ENCODE measurements at places on chromosomes 16 and 17. TPM values are rescaled to one million over a fixed set of nuclear protein-coding genes. Genes with fewer than 3 reads are reported as not detected.

Gene CCL11
- total RNA-seq, result 1.7 TPM

GRCh38 chr17:48483471-48484131, 47.2 kb downstream of the HOXB1 start:
- peak; percentile 29 for DNase-seq

DNA sequence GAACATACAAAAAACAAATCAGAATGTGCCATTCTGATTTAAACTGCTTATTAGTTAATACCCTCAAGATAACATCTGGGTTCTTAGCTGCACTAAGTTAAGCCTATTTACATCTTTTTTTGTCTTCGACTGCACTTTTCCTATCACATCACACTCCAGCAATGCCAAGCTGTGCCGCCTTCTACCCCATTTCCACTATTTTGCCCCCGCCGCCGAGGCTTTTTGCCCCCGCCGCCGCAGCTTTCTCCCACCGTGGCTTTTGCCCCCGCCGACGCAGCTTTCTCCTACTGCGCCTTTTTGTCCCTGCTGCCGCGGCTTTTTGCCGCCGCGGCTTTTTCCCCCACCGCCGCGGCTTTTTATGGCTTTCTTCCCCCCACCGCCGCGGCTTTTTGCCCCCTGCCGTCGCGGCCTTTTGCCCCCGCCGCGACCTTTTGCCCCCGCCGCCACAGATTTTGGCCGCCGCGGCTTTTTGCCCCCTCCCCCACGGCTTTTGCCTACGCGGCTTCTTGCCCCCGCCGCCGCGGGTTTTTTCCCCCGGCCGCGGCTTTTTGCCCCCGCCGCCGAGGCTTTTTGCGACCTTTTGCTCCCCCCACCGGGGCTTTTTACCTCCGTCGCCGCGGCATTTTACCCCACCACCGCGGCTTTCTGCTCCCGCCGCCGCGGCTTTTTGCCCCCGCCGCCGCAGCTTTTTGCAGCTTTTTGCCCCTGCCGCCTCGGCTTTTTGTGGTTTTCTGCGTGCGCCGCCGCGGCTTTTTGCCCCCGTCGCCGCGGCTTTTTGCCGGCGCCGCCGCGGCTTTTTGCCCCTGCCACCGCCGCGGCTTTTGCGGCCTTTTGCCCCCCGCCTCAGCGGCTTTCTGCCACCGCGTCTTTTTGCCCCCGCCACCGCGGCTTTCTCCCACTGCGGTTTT, 331.4 kb upstream of the WSB1 start:
- no peak for DNase-seq

GRCh38 chr17:48016112-48016511, 21.5 kb downstream of the COPZ2 start:
- DNase-seq, result no peak

DNA sequence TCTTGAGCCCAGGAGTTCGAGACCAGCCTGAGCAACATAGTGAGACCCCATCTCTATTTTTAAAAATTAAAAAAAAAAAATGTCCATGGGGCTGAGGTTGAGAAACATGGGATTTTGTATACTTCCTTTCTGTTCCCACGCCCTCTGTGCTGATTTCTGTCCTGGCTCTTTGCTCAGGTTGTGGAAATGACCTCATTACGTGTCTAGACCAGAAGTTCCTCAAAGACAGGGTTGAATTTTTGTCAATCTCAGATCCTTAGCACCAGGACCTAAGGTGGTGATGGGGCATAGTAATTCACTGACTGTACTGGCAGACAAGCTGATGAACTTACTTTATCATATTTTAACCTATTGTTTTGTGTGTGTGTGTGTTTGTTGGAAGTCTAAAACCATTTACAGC, 11.2 kb upstream of the HNF1B start:
- no peak for DNase-seq

GRCh38 chr16:9134306-9134705, 42.9 kb downstream of the HAPSTR1 start:
- no peak for DNase-seq

- DNase-seq, result no peak
These were observed 51.0 kb downstream of the VAC14 start for GRCh38 chr16:70749681-70750601.

GRCh38 chr16:31880322-31880979, 6.8 kb downstream of the ZNF267 start:
- DNase-seq, result no peak

DNA sequence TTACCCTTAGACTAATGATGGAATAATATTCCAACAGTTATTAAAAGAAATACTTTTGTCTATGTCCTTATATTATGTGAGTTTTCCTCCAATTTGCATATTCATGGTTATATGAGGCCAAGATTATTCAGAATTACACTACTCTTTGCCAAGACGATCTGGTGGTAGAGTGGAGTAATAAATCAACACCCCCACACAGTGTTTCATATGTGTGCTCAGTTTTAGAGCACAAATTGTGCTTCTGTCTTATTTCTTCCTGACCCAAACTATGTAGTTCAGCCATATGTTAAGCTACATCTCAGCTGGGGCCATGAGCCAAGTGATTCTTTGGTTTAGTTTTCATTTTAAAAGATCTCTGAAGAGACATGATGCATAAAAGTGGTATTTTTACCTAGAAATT, 26.9 kb upstream of the PPM1E start:
- no peak for DNase-seq

All from urinary bladder (tissue), 4 donors.